ENCODE measurements at places on chromosomes 6 and 20.

GRCh38 chr6:137051790-137052472 is 7.2 kb upstream of the IL20RA start:
- DNase-seq, result no peak

GRCh38 chr20:37276494-37277252 is 12.8 kb upstream of the MANBAL start:
- DNase-seq, result peak; percentile 53

DNA sequence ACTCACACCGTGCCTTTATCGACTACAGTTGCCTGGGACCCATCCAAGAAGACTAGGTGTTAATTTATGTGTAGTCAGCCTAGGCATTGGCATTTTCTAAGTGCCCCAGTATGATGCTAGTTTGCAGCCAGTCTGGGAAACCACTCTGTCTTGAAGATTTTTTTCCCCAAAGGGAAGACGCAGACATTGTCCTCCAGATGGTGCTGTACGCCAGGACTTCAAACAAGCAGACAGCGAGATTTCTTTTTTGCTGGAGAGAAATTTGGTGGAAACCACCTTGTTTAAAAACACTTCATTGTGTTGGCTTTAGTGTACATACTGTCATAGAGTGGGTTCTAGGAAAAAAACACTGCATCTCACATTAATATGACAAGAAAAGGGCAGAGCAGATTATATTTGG is 30.0 kb downstream of the ALDH5A1 start:
- DNase-seq, result no peak

DNA sequence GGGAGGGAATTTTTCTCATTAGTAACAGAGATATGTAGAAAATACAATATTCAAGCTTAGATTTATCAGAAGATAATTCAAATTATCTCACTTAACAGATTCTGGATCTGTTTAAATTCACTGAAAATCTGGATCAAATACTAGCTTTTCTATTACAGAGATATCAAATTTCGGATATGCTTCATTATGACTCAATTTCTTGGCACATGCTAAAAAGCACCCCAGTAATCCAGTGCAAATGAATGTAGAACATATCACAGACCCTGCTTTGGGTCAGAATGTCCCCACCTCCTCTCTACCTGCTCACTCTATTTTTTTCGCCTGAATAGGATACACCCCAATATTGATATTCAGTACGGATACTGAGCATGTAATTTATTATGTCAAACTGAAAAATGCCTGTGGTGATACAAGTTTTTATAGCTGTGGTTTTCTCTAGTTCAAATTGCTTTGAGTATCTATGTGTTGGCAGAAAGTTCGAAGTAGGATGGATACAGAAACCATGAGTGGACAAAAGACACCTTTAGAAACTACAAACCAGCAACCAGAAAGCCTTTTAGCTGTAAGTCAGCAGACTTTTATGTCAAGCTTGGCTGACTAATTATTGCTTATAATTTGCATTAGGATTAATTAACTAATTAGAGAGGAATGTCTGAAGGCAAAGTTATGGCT is 290.0 kb downstream of the TFAP2B start:
- DNase-seq, result no peak

GRCh38 chr6:31763619-31763940 is 1.1 kb downstream of the SAPCD1 start:
- peak; percentile 63 for DNase-seq

DNA sequence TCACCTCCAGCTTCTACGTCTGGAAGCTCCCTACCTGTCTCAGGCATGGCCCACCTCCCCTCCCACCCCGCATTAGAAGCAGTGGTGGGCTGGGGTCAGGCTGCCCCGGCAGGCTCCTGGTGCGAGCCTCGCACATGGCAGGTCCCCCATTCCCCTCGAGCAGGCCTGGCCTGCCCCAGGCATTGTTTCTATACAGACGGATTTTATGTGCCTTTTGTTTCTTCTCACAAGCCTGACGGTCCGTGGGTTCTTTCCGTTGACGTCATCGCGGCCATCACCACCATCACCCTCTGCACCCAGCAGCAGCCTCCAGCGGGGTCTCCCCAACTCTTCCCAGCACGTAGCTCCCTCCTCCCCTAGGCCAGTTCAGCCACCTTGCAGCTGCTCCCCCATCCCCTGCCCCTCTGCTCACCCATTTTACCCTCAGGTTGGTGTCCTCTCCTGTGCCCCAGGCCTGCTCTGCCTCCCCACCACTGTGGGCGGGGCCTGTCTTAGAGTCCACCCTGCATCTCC is 4.6 kb downstream of the CST7 start:
- no peak for DNase-seq

- no peak for DNase-seq
These were observed 29.8 kb upstream of the MLN start for GRCh38 chr6:33833599-33833998.

DNA sequence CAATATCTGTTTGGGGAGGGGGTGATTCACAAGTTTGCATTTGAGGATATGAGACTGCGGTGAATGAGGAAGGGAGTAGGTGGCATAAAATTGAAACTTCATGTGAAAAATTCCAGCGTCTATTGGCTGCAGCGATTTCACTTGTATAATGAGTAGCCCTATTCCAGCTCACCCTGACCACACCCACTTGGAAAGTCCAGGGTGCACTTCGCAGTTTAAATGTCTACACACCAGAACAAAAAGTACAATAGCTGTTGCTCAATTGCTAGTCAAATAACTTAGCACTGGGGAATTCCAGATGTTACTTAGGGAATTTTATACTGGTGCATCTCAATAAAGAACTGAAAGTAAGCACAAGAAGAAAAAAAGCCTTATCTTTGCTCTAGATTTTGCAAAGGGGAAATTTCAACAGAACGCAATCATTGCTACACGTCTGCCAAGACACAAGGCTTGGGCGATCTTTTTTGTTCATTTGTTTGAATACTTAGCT is 6.3 kb downstream of the TNFAIP3 start:
- DNase-seq, result peak; percentile 88

GRCh38 chr20:25707695-25708094 is 11.0 kb upstream of the ZNF337 start:
- no peak for DNase-seq

GRCh38 chr6:168052291-168052891 is 26.6 kb downstream of the FRMD1 start:
- no peak for DNase-seq

DNA sequence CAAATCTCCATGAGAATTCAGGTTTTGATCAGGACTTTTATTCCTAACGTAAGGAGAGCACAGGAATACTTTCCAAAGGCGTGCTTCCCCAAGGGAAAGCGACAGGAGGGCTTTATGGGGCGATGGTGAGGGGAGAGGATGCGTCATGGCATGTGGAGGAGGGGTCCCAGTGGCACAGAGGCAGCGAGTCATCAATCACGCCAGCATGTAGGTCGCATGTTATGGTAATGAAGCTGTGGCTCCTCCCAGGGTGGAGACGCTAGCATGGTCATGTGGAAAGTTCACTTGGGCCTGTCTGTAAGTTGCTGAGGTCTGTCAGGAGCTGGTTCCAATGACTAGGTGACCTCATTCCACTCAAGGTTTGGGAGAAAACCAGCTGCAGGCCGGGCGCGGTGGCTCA is 35.3 kb upstream of the PAX1 start:
- DNase-seq, result no peak

DNA sequence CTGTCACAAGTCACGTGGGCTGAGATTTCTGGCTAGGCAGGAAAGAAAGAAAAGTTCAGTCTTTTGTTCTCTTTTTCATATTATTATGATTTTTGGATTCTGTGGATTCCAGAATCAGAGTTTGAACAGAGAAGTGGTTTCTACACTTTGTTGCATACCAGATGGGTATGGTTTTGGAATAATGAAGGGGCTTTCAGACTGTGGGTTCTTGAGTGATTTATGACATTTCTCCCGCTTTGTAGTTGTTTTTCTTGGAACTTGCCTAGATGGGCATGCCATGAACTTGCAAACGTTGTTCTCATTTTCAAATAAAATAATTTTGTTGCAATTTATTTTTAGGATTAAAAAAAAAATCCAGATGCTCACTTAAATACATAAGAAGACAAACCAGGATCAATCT is 34.4 kb downstream of the CBFA2T2 start:
- peak; percentile 43 for DNase-seq

- no peak for DNase-seq
These were observed 1278.8 kb upstream of the EYS start for GRCh38 chr6:66985816-66986215.

- peak; percentile 72 for DNase-seq
These were observed 100.9 kb upstream of the NFATC2 start for GRCh38 chr20:51643390-51643789.

DNA sequence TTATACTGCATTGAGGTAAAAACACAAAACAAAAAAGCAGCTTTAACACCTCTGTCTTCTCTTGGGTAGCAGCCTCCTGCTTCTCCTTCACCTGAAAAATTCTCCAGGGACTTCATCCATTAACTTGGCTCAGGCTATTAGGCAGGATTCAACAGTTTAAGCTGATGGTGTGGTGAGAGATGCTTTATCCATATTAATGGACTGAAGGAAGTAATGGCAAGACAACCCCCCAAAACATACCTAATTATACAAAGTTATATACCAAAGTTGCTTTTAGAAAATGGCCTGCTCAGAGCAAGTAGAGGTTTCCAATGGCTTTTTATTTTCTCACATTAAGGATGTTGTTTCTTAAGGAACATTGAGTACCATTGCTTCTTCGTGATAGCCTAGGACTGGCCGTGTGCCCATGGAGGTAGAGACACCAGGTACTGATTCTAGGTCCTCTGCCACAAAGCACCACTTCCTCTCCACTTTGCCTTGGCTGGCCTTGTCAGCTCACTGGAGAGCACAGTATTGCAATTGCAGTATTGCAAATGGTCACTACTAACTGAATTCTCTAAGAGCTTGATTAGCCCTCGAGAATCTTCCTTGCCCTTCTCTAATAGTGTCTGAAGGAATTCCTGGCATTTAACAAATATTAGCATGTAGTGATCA is 7.3 kb downstream of the EDN1 start:
- no peak for DNase-seq

DNA sequence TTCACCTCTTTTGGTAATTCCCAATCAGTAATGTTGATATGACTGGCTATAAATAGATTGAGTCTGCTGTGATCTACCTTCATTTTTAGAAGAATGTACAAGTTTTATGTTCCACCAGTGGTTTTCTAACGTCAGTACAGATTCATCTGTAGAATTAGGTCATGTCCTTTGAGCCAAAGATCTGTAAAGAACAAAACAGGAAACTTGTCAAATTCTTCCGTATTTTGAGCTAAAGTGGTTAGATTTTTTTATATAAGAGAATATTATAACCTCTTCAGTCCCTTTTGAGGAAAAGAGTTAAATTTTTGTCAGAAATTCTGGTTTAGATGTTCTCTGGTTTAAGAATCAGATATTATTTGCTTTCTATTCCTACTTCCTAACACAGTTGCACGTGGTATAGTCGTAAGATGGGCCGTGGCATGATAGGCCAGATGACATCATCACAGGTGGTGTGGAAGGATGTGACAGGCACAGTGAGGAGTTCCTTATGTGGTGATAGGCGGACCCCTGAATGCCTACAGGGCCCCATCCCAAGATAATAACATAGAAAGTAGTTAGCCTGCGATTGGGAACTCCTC is 62.3 kb downstream of the SNX9 start:
- peak; percentile 43 for DNase-seq

GRCh38 chr6:77019081-77019480 is 444.2 kb downstream of the HTR1B start:
- DNase-seq, result no peak

DNA sequence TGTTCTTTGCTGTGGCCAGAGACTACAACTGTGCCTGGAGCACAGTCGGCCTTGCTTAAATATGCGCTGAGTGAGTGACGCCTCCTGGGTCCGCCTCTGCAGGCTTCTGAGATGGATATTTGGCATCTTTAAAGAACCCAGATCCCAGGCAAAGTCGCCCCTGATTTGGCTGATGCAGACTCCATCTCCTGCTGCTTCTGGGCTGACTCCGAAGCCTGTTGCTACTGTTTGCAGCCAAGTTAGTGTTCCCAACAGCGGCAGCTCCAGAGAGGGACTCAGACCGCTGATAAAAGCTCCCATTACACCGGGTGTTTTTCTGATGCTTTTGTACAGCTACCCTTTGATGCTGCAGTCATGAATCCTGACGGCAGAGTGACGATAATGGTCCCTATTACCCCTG is 83.0 kb upstream of the SULF2 start:
- no peak for DNase-seq

DNA sequence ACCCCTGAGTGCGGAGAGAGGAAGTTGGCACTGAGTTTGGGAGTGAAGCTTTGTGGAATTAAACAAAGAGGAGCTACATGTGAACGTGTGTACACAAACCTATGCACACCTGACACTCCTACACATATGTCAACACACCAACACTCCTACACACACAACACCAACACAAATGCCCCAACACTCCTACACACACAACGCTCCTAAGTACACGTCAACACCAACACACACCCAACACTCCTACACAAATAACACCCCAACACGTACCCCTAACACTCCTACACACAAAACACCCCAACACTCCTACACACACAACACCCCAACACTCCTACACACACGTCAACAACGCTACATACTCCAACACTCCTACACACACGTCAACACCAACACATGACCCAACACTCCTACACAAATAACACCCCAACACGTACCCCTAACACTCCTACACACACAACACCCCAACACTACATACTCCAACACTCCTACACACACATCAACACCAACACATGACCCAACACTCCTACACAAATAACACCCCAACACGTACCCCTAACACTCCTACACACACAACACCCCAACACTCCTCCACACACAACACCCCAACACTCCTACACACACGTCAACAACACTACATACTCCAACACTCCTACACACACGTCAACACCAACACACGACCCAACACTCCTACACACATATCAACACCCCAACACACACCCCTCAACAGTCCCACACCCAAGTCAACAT is 40.1 kb upstream of the ZBP1 start:
- DNase-seq, result no peak

DNA sequence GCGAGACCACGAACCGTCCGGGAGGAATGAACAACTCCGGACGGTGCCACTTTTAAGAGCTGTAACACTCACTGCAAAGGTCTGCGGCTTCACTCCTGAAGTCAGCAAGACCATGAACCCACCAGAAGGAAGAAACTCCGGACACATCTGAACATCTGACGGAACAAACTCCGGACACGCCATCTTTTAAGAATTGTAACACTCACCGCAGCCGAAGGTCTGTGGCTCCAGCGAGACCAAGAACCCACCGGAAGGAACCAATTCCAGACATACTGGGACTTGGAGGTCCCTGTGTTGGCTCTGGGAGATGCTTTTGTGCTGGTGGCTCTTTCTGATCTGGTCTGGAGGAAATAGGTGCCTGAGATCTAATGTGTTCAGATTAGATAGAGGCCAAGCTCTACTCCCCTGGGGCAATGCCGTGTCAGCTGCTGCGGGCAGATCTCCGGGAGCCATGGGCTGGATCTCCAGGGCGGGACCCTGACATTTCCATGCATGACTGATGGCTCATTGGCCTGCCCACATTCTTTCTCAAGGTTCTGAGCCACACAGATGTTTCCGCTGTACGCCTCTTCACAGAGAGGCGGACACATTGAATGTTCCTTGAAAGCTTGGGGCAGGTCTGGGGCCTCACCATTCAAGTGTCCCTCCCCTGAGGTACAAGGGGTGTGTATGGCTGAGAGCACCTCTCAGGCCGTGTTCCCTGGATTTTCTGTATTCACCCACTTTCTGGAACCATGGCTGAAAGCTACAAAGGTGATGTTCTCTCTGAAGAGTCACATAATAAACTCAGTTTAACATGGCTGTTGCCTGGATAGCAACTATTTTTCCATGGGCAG is 29.3 kb downstream of the GMPR start:
- no peak for DNase-seq
